ENCODE measurements at places on chromosomes 5 and 9.

GRCh38 chr9:92620845-92621244, 49.1 kb downstream of the IPPK start:
- DNase-seq, result no peak

- DNase-seq, result no peak
These were observed 14.1 kb downstream of the FOXD1 start for GRCh38 chr5:73434461-73434860.

DNA sequence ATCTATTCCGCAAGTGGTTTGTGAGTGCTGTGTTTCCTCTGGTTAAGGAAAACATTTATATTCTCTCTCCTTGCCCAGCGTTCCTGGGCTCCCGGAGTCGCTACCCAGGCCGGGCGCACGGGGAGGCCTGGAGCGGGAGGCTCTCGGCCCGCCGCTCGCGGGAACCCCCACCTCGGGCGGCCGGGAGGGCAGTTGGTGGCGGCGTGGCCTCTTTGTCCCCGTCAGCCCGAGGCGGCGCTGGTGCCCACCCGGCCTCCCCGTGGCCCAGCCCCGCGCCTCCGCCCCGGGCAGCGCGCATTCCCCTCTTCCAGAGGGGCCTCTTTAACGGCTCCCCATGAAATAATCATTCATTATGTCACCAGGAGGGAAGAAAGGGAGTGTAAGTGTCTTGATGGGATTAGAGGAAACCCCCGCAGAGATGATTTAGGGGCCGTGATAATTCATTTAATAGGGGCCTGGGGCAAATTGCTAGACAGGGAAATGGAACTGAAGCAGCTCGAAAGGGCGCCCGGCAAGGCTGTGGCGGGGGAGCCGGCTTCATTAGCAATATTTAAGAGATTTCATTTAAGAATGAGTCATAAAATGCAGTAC, 181.9 kb upstream of the TBCA start:
- no peak for DNase-seq

DNA sequence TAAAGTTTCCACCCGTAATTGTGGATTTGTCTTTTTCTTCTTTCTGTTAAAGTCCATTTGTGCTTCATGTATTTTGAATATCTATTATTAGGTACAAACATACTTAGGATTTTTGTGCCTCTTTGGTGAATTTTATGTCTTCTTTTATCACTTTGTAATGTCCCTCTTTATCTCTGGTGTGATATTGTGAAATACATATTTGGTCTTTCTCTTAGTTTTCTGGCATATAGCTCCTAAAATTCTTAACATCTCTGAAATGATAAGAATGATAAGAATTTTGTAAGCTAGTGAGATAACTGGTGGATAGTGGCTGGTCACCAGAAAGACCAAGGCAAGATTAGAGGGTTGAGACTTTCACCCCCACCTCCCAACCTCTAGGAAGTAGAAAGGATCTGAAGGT, 111.1 kb downstream of the KCTD16 start:
- DNase-seq, result no peak

Data from H4 (cell line).